ENCODE measurements at places on chromosomes 2 and 18.

DNA sequence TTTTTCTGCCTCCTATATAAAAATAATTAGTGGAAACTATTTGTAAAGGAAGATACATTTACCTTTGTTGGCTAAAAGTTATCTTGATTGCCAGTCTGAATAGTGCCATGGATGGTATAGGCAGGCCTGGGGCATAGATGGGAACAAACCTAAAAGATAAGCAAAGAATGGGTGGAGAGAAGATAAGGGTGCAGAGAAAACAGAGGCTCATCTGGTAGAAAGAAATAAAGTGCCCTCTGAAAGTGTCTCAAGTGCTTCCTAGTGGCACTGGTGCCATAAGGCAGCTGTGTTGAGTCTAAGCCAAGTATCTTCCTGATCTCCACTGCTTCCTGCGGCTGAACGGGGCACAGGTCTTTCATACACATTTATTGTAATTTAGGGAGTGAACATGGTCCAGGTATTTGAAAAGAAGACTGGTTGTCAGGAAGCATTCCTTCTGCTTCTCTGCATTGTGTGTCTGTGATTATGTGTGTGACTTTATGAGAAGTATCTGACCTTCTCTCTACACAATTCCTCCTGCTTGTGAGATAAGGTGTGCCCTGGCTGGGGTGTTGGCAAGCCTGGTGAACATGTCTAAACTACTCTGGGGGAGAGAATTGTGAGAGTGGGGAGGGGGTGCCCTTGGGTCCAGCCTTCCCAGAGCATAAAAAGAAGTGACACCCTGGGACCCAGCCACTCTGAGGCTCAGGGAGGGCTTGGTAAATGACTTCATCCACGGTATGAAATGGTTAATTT lies 280.5 kb downstream of the CAMKMT start:
- no peak for DNase-seq

- no peak for DNase-seq
Measured at GRCh38 chr2:63403820-63404219, 184.5 kb downstream of the WDPCP start.

GRCh38 chr2:101949304-101949703 lies 42.5 kb upstream of the IL1R2 start:
- DNase-seq: no peak

GRCh38 chr2:64730551-64731262 lies 77.0 kb upstream of the SERTAD2 start:
- DNase-seq: peak; percentile 15

DNA sequence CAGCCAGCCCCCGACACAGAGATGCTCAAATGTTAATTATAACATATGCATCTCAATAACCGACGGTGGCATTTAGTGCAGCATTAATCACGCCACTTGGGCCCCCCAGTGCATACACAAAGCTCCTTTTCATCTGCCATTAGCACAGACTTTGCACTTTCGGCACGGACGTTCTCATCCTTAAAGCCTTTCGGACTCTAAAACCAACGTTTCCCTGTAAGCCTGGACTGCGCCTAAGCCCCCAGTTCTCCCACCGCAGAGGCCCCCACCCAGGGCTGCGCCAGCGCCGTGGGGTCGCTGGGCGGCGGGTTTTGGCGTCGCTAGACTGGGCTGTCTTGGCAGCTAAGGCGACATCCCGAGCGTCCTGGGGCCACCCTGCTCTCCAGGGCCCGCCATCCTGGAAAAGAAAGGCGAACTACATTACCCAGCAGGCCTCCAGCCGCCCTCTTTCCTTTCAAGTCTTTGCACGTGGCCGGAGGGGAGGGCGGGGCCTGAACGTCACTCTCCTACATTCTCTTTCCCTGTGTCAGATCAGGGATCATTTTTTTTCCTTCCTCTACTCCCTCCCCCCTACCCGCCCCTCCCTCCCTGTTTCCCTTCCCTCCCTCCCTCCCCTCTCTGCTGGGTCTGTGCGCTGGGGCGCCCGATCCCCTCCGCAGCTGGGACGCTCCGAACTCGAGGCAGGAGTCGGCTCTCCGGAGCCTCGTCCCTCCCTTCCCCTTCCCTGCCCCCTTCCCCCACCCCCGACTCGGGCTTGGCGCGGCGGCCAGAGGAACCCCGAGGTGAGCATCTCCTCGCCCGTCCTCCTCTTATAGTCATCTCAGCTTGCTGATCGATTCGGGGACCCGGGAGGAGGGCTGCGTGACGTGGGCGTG lies at the start of gene CTIF:
CTIF (plus strand) TSS at position 501 of the 875 bp plus-strand sequence. CDS start 80,535 bp downstream, outside the sequence.
- DNase-seq: peak; percentile 43

- DNase-seq: no peak
Measured at GRCh38 chr2:18406219-18406618, 154.2 kb downstream of the RDH14 start.

DNA sequence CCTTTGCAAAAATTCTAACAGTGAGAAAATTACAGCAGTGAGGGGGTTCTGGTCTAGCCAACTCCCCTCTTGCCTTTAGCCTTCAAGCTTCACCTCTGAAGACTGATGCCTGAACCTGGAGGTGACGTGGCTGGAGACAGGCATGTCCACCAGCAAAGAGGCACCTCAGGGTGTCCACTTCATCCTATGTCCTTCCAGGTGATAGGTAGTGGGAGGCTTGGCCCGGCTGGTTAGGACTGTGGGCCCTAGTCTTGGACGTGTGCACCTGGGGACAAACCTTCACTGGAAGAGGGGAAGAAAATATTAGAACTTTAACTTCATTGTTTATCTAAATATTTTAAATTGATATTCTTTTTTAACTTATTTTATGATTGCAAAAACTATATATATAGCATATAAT lies 35.5 kb upstream of the EDAR start:
- DNase-seq: no peak

DNA sequence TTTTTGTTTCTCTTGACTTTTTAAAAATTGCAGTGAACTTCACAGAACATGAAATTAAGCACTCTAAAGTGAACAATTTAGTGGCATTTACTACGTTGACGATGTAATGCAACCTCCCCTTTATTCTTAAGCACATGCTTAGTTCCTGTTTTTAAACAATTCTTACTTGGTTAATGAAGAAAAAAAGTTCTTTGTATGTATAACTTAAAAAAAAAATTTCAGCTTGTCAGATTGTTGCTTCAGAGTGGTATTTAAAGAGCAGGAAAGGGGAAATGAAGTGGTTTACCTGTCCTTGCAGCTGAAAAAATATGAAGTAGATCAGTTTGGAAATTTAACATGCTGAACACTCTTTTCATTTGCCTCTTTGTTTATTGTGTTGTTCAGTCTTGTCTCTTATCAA lies 95.7 kb upstream of the RASGRP3 start:
- DNase-seq: no peak

DNA sequence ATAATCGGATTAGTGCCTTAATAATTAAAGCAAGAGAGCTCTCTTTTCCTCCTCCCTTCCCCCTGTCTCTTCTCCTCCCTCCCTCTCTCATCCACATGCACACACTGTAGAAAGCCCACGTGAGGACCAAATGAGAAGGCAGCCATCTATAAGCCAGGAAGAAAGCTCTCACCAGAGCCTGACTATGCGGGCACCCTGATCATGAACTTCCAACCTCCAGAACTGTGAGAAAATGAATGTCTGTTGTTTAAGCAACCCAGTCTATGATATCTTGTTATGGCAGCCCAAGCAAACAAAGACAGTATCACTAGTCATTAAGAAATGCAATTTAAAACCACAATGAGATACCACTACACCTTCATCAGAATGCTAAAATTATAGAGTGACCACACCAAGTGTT lies 220.3 kb downstream of the EN1 start:
- DNase-seq: no peak

DNA sequence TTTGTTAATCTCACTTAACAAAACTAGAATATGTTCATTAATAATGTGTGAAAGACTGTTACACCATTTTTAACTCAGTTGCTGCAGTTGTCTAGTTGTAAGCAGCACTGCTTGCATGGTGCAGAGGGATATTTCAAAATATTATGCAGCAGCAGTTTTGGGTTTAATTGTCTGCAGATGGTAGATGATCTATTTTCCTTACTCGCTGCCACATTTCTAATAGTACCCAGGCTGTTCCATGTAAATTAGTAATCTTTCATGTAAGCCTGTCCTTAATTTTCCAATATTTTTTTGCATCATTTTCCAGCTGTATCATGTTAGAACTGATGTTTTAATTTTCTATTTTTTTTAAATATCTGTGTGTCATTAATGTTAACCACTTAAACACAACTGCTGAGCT lies 488.1 kb upstream of the RAB12 start:
- no peak for DNase-seq

DNA sequence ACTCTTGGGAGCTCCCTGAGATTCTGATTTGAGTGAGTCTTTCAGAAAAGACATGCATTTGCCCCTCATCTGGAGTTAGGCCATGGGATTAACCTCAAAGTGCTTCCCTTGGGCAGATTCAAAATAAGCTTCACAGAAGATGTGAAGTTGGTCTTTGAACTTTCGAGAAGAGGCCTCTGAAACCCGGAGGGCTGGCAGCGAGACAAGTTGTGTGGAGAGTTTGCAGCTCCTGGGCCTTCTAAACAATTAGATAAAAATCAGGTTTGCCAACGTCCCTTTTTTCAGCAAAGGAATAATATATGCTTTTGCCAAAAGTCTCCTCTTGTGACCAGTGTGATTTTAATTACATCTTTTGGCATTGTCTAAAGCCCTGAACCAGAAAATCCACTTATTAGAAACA lies 489.7 kb downstream of the SOX11 start:
- DNase-seq: no peak

- no peak for DNase-seq
Measured at GRCh38 chr2:121519153-121519552, 11.5 kb upstream of the RNU4ATAC start.

DNA sequence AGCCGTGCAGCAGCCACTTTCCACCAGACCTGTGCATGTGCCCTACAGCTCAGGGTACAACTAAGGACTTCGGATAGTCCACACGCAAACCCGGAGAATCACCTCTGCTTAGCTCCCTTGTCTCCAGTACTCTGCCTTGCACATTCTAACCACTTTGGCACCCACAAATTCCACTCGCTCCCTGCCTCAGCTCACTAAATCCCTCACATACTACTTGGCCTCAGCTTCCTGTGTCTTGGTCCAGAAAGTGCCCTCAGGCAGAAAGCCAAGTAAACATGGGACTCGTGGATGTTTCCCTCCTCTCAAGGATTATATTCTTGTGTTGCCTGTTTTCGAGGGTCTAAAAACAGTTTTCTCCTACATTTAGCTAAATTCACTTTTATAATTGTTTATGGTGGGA lies 157.8 kb upstream of the DAPL1 start:
- DNase-seq: no peak
